Thoracic aorta (tissue), 2 donors: ENCODE measurements at places on chromosomes 7 and 10. TPM values are rescaled to one million over a fixed set of nuclear protein-coding genes. Genes with fewer than 3 reads are reported as not detected.

GRCh38 chr7:770741-771166 is 43.7 kb upstream of the PRKAR1B start:
- no peak for DNase-seq
- no peaks in the 10 kb centered on the region for H3K27me3 ChIP-seq
- peaks cover 2% of the 10 kb centered on the region for H3K36me3 ChIP-seq

GRCh38 chr7:129713544-129713943 is 102.0 kb downstream of the NRF1 start:
- no peak for DNase-seq
- no peak overlapping the region for H3K4me3 ChIP-seq
- H3K27ac ChIP-seq, result no peak overlapping the region

DNA sequence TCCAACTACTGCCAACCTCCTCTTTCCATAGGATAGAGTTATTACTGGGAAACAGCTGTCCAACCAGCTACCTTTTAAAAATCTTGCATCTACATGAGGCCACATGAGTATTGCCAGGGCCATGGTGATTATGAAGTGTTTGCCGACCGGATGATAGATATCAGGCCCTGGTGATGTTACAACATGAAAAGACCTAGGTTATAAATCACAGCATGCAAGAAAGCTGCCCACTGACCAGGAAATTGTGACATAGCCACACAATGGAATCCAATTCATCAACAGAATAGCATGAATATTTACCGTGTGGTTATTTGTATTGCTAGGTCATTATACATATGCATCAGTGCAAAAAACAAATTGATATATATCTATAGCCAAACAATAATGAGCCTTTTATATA is 517.0 kb downstream of the INHBA start:
- no peak overlapping the region for H3K27ac ChIP-seq
- H3K27me3 ChIP-seq, result no peaks in the 10 kb centered on the region
- H3K4me1 ChIP-seq, result peaks cover 28% of the 10 kb centered on the region

Gene FAM180A
- 133 TPM for total RNA-seq
